ENCODE measurements at places on chromosomes 4 and X. TPM values are rescaled to one million over a fixed set of nuclear protein-coding genes. Genes with fewer than 3 reads are reported as not detected.

DNA sequence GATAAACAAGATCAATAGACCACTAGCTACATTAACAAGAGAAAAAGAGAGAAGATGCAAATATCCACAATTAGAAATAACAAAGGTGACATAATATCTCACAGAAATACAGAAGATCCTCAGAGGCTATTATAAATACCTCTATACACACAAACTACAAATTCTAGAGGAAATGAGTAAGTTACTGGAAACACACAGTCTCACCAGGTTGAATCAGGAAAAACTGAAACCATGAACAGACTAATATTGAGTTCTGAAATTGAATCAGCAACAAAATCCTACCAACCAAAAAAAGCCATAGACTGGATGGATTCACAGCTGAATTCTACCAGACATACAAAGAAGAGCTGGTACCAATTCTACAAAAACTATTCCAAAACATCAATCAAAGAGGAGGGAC lies 211.8 kb upstream of the CPEB2 start:
- no peak for DNase-seq
- no peaks in the 10 kb centered on the region for H3K4me1 ChIP-seq
- no peaks in the 10 kb centered on the region for H3K36me3 ChIP-seq
- H3K27ac ChIP-seq: no peak overlapping the region
- H3K27me3 ChIP-seq: no peaks in the 10 kb centered on the region
- no peak overlapping the region for H3K4me3 ChIP-seq

The NSG1 gene
- total RNA-seq: 5.5 TPM

DNA sequence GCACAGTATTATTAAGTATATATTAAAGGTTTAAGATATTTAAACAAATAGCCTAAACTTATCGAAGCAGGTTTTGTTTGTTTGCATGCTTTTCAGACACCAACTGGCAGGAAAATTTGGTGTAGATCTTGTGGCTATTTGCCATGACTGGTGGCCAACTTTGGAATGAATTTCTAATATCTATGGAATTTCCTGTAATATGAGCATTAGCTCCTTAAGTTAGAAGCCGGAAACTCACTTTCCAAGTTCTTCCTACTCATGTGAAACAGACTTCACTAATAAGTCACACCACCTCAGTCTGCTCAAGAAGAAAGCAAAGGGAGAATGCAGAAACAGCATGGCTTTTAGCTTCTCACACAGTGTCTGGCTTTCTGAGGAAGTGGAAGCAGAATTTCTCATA lies 563.9 kb downstream of the GRXCR1 start:
- no peak overlapping the region for H3K27ac ChIP-seq
- no peak overlapping the region for H3K4me3 ChIP-seq
- no peak for DNase-seq
- H3K4me1 ChIP-seq: no peaks in the 10 kb centered on the region
- H3K36me3 ChIP-seq: no peaks in the 10 kb centered on the region

The IGSF1 gene
- not detected for total RNA-seq

GRCh38 chrX:150870029-150870428 lies 28.4 kb downstream of the CD99L2 start:
- no peaks in the 10 kb centered on the region for H3K27me3 ChIP-seq
- DNase-seq: no peak
- no peaks in the 10 kb centered on the region for H3K36me3 ChIP-seq
- no peak overlapping the region for H3K27ac ChIP-seq
- H3K4me1 ChIP-seq: no peaks in the 10 kb centered on the region

DNA sequence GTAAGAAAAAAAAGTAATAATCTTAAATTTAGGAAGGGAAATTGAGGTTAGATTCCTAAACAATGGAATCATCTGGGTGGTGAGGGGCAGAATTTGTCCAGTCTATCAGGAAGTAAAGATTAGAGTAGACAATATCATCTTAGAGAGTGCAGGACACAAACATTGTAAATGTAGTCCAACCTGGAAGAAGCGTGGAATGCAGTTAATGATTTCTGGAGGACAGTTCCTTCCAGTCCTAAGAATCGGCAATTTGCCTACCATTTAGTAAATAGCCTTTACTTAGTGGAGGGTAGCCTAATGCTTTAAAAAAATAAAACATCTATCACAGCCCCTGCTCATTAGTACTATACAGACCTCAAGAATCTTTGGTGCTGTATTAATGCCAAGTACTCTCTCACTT lies 147.5 kb upstream of the TTC29 start:
- H3K36me3 ChIP-seq: no peaks in the 10 kb centered on the region
- no peaks in the 10 kb centered on the region for H3K4me1 ChIP-seq
- no peaks in the 10 kb centered on the region for H3K27me3 ChIP-seq
- DNase-seq: no peak

The BMP3 gene
- total RNA-seq: 8.9 TPM

The PGAM4 gene
- not detected for total RNA-seq

The GPR173 gene
- total RNA-seq: 3.6 TPM

DNA sequence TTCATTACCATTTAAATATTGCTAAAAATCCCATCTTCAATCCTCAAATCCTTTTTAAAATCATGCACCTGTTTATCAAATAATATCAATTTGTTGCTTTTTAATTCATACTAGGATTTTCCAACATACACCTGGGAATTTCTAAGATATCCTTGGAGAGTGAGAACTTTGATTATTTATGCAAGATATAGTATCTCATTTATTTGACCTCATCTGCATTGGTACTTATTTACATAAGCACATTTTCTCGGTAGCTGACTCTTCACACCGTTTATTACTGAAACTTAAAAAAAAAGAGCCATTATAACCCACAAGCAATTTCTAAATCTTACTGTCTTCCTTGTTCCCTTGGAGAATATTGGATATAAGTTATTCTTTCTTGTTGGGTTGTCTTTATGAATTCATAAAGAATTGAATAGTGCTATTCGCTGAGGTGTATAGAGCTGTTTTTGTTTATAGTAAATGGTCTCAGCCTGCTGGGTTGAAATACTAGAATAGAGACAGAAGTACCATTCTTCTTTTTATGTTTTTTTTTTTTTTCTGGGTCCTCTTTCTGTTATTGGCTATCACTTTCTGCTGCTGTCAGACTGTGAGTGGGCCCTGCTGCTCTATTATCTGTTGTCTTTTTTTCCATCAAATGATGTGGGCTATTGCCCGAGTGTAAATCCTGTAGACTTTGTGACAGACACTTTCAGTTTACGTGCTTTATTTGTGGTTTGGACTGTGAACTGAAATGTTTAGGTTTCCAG lies 2.9 kb downstream of the UGT8 start:
- no peaks in the 10 kb centered on the region for H3K36me3 ChIP-seq
- H3K4me1 ChIP-seq: peaks cover 14% of the 10 kb centered on the region
- no peak overlapping the region for H3K4me3 ChIP-seq
- DNase-seq: no peak
- H3K27me3 ChIP-seq: peaks cover 23% of the 10 kb centered on the region

- no peaks in the 10 kb centered on the region for H3K4me1 ChIP-seq
- peaks cover 11% of the 10 kb centered on the region for H3K27me3 ChIP-seq
- DNase-seq: no peak
- no peaks in the 10 kb centered on the region for H3K36me3 ChIP-seq
- H3K4me3 ChIP-seq: no peak overlapping the region
Observed at GRCh38 chrX:53257166-53257565, 24.2 kb downstream of the IQSEC2 start.

The CLIC2 gene
- 45.1 TPM for total RNA-seq

- no peaks in the 10 kb centered on the region for H3K4me1 ChIP-seq
- no peak overlapping the region for H3K4me3 ChIP-seq
- H3K27me3 ChIP-seq: no peaks in the 10 kb centered on the region
- DNase-seq: no peak
- no peak overlapping the region for H3K27ac ChIP-seq
- H3K36me3 ChIP-seq: no peaks in the 10 kb centered on the region
Observed at GRCh38 chr4:143253166-143253565, 68.4 kb downstream of the USP38 start.

The MAGEA1 gene
- total RNA-seq: not detected

The USP51 gene
- 3.3 TPM for total RNA-seq

The CWH43 gene
- total RNA-seq: 0.24 TPM

- H3K27ac ChIP-seq: no peak overlapping the region
- no peak overlapping the region for H3K4me3 ChIP-seq
- no peaks in the 10 kb centered on the region for H3K4me1 ChIP-seq
Observed at GRCh38 chrX:21438792-21439191, 64.6 kb downstream of the CNKSR2 start.

The ZRSR2 gene
- 10.9 TPM for total RNA-seq

GRCh38 chr4:107468812-107469211 lies 251.2 kb downstream of the PAPSS1 start:
- no peaks in the 10 kb centered on the region for H3K27me3 ChIP-seq
- H3K4me3 ChIP-seq: no peak overlapping the region
- no peaks in the 10 kb centered on the region for H3K36me3 ChIP-seq
- no peak for DNase-seq
- H3K27ac ChIP-seq: no peak overlapping the region

The CXCL11 gene
- 1.9 TPM for total RNA-seq

DNA sequence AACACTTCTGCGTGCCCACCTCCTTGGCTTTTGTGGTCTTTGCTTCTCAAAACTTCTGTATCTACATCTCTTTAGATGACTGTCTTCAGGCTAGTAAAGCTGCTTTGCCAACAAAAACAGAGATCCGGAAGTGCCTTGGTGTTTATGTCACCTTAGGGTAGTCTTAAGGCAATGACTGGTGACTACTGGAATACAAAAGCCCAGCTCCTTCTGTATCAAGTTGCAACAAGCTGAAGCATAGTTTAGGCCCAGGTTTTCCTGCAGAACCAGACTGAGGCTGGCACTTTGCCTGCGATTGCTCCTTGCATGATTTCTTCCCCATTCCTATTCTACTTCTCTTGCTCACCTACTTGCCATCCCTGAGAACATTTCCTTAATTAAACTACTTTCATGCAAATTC lies 333.8 kb downstream of the DMD start:
- no peaks in the 10 kb centered on the region for H3K27me3 ChIP-seq
- H3K27ac ChIP-seq: no peak overlapping the region
- H3K36me3 ChIP-seq: no peaks in the 10 kb centered on the region
- no peaks in the 10 kb centered on the region for H3K4me1 ChIP-seq
- H3K4me3 ChIP-seq: no peak overlapping the region

The ARL9 gene
- not detected for total RNA-seq

The ZNF185 gene
- total RNA-seq: 11.5 TPM
